ENCODE measurements at places on chromosomes 4 and X.

DNA sequence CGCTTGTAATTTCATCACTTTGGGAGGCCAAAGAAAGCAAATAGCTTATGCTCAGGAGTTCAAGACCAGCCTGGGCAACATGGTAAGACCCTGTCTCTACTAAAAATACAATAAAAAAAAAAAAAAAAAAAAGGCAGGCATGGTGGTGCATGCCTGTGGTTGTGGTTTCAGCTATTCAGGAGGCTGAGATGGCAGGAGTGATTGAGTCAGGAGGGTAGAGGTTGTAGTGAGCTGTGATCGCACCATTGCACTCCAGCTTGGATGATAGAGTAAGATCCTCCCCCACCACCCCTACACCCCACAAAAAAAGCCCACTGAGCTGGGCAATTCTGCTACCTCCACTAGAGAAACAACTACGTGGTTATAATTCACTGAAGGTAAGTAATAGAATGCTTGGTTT, 118.8 kb upstream of the PCDH18 start:
- no peak for DNase-seq

DNA sequence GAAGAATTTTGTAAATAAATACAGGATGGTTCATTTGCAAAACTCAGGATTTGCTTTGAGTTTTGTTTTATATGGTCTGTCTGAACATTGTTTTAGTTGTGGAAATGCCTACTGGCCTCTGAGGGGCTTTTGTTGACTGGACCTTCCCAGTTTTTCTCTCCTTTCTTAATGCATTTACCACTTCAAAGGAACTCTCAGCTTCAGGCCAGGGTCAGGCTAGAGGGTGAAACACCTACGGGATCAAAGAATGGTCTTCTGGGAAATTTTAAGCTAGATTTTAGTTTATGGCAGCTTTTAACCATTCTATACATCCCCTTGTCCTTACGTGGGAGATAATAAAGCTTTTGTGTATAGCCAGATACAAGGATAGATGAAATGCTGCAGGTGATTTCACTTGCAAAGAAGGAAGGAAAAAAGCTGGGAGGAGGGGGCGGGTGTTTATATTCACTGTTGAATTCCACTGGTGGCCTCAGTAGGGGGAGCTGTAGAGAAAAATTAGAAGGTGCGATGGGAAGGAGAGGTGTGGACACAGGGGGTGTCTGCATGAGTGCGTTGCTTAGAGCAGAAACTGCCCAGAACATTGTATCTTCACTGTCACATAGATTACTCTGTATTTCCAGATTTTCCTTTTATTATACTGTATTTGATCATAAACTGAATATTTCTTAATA, 151.8 kb downstream of the TSPAN5 start:
- DNase-seq: no peak

GRCh38 chrX:75226280-75226679, 47.6 kb upstream of the UPRT start:
- no peak for DNase-seq

DNA sequence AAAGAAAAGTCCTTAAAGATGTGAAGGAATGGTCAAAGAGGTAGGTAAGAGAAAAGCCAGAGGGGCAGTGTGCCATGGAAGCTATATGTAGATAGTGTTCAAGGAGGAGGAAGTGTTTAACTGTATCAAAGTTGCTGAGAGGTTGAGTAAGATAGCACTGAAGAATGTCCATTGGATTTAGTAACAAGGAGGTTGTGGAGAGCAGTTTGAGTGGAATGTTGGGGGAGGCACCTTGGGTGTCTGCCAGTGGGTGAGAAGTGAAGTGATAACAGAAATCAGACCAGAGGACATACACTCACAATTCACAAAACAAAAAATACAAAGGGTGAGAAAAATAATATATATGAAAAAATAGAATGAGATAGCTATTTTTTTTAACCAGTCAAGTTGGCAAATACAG, 121.3 kb upstream of the AMOT start:
- no peak for DNase-seq

- DNase-seq: no peak
Measured at GRCh38 chr4:105387466-105387865, 86.4 kb downstream of the PPA2 start.

DNA sequence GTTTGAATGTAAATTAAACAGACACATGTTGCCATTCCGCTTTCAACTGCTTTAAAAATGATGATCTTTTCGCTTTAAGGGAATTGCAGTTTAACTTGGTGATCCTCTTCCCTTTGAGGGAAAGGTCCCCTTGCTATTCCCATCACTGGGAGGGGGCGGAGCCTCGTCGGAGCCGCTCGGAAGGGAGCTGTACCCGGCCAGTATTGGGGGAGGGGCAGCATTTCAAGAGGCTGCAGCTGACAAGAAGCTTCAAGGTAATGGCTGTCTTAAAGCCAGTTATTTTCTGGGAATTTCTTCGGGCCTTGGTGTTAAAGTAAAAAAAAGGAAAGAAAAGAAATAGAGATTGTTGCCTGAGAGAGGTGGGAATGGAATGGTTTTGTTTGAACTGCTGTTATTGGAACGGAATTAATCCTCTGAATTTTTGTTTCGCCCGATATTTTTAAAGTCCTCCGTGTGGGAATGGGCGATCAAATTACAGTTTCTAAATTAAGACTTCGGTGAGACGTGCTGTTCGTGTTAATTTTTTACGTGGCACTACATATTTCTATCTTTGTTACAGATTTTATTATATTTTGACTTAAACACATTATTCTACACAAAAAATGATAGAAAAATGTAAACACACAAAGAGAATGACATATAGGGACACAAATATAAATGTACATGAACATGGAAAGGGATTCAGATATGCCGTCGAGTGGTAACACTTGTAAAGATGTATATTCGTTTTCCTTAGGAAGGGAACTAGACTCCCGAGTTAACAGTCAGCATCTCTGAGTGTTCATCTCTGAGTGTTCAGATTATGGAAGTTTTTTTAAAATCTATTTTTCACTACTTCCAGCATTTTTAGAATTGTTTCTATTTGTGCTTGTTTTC, 9.2 kb downstream of the PWWP3B start:
- peak; percentile 50 for DNase-seq

DNA sequence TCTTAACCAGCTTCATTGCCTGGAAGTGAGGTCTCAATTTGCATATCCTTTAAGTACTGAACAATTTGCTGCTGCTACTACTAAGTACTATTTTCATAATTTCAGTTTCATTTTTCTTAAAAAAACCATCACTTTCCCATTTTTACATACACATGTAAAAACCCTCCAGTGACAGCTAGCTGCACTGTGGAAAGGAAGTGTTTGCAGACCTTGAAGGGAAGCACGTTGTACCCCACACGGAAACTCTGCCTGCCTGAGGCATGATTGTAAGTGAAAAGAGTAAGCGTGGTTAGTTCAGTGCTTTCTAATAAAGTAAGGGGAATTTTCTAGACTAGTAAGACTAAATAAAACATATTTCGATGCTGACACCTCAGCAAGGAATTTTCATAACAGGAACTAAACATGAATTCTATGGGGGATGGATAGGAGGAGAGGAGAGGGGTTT, 103.6 kb downstream of the RAPGEF2 start:
- DNase-seq: no peak

GRCh38 chr4:68865188-68865638, 49.4 kb downstream of the UGT2B10 start:
- no peak for DNase-seq

- no peak for DNase-seq
Measured at GRCh38 chr4:140556372-140557085, 12.2 kb downstream of the UCP1 start.

- no peak for DNase-seq
Measured at GRCh38 chrX:64338296-64338695, 57.0 kb downstream of the MTMR8 start.

- no peak for DNase-seq
Measured at GRCh38 chr4:118361192-118361591, 8.4 kb upstream of the PRSS12 start.

GRCh38 chr4:186939766-186940165, 216.1 kb upstream of the FAT1 start:
- DNase-seq: no peak

DNA sequence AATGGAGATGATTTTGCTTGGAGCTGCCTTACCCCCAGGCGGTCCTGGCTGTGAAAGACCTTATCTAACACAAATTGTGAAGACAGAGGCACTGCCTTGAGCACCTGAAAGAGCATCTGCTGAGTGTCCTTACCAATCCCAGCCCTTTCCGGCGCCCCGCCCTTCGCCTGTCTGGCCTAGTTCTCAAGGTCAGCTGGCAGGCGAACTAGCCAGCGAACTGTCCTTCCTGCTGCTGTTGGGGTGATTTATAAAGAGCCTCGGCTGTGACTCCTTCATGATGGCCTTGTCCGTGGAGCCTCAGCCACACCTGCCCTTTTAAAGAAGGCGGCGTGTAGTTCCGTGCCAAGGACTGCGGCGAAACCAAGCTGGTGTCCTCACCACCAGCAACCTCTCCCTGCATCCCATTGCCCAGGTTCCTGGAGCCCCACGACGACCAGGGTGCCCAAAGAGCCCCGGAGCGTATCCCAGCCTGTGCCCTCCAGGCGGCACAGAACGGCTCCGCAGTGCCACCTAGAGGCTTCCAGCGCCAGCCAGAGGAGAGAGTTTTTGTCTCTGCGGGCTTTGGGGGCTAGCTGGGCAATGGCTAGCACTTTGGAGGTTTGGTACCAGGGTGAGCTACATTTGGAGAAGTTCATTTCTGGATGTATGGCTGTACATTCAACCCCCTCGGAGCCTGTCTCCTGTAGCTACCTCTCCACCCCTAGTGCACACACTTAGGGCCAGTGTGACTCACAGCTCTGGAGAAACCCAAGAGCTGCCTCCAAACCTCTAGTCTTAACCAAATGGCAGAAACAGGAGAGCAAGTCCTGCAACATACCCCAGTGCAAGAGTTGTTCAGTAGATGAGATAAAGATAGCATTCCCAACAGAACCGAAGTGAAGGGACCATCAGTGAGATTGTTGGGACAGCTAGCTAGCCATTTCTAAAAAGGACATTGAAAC, 36.8 kb upstream of the VMA21 start:
- DNase-seq: peak; percentile 43

DNA sequence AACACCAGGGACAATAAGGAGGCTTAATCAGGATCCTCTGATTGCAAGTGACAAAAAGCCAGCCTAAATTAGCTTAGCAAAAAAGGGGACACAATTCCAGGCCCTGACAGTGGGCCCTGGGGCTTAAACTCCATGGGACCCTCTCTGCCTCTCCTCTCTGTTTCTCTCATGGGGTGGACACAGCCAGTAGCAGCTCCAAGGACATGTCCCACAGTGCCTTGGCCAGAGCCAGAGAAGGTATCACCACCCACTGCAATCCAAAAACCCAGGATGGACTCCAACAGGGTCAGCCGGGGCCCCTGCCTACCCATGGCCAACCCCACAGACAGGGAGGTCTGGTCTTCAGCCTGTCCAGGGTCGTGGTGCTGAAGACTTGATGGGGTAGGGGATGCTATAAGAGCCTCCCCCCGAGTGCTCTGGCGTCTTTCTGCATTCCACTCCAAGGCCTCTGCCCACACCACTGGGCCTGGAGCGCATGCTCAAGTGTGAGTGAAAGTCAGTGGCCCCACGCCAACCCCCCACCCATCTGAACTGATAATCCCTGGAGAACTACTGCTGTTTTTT, 19.7 kb upstream of the PPP2R2C start:
- DNase-seq: no peak

DNA sequence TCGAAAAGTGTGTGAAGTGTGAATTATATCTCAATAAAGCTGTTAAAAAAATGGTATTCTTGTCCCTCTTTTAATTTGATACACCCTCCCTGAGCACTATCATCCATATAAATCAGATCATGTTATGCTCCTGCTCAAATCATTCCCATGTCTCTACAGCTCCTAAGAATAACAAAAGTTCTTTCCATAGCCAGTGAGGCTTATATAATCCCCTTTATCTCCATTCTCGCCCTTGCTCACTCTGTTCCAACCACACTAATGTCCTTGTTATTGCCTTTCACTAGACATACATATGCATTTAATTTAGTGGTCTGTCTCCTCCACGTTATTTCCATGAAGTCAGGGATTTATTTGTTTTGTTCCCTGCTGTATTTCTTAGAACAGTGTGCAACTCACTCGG, 10.5 kb downstream of the ZGRF1 start:
- DNase-seq: no peak

DNA sequence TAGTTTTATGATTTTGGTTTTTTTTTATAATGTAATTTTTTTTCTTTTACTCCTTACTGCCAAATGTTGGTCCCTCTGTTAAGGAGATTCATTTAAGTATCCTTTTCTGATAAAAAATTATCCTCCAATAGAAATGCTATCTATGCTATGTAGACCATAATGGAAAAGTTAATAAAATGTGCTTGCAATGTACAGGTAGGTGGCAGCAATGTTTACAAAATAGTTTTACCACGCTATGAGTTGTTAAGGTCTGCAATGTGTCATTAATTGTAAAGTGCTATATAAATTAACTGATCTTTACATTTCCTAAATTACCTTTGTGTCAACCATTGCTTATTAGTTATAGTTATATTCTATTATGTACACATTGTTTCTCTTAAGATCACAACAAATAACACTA, 3.8 kb upstream of the CENPC start:
- no peak for DNase-seq

GRCh38 chrX:53316111-53316859, 34.9 kb upstream of the IQSEC2 start:
- no peak for DNase-seq

DNA sequence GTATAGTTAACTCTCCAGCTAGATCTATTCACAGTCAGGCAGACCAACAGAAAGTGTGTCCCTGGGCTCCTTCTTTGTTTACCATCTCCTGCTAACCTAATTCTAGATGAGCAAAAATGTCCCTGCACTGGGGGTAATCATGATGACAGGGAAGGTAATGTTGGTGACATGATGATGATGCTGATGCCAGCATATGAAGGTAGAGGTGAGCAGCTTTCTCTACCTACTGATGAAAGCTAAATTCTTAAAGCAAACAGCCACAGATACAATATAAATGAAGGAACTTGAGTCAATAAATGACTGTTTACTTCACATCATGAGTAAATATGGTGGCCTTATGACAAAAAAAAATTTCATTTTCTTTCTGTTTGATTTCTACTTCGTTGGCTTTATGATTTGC, 78.5 kb downstream of the NKX6-1 start:
- DNase-seq: no peak

- no peak for DNase-seq
Measured at GRCh38 chr4:36900446-36900987, 344.0 kb upstream of the NWD2 start.

- no peak for DNase-seq
Measured at GRCh38 chrX:23871905-23872546, 35.7 kb downstream of the APOO start.

DNA sequence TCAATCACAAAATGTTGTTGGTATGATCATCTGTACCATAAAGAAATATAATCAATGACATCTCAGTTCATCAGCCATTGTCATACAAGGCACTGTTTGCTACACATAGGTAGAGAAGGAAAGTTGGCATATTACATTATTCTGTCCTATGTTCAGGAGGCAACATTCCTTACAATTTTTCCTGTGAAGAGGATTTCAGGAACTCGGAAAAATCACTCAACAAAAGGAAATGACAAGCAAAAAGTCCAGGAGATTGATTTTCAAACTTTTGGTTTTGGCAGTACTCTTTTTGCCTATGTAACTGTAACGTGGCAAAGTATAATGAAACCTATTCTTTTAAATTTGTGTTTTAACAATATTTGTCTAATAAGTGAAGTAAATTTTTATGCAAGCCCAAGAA, 131.3 kb downstream of the MAB21L2 start:
- DNase-seq: no peak

Measured in neuronal stem cell (in vitro differentiated cells).